ENCODE measurements at places on chromosomes 12 and 14.
A peak's percentile ranks its signal among the peaks of the same experiment; 100 is the strongest.

DNA sequence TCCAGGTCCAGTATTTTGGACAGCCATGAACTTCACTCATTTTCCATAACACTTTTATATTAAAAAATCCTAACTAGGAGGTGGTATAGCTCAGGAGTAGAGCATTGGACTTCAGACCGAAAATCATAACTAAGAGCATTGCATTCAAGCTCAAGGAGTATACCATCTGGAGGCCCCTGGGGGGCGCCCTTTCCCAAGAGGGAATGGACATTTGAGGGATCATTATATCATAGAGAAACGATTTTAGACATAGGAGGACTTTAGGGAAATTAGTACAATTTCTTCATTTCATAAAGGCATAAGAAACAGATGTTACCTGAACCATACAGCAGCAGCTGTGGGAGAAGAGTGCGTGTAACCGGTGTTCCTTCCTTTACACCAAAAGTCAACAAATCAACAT is 5.2 kb upstream of the ATG14 start:
- DNase-seq = peak; percentile 79

DNA sequence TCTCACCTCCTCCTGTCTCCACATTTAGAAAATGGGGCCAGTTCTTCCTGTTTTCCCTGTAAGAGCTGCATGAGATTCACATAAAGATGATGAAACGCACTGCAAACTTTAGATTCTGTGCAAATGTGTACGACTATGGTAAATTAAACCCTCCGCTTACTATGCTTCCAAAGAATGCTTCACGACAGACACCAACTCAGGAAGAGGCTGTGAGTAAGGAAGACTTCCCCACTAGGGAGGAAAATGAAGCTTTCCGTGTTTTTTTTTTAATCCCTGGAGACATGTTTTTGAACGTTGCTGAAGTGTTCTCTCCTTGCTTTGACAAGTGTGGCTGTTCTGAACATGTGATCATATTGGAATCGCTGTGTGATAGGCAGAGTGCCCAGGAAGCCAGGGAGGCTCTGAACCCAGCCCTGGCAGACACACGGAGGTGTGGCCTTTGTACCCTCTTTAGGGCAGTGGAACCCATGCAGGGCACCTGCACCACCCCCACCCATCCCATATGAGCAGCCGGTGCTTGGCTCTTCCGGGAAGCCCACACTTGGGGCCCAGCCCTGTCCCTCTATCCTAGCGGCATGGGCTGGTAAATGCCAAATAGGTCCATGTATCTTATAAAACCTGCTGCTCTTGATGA is 7.5 kb upstream of the SYNE3 start:
- DNase-seq = no peak

GRCh38 chr14:93017898-93018297 is 94.9 kb downstream of the CHGA start:
- DNase-seq = no peak

- peak; percentile 81 for DNase-seq
Measured at GRCh38 chr12:131990066-131990979, 40.6 kb downstream of the EP400 start.

- DNase-seq = no peak
Measured at GRCh38 chr14:56562883-56563282, 16.7 kb upstream of the TMEM260 start.

DNA sequence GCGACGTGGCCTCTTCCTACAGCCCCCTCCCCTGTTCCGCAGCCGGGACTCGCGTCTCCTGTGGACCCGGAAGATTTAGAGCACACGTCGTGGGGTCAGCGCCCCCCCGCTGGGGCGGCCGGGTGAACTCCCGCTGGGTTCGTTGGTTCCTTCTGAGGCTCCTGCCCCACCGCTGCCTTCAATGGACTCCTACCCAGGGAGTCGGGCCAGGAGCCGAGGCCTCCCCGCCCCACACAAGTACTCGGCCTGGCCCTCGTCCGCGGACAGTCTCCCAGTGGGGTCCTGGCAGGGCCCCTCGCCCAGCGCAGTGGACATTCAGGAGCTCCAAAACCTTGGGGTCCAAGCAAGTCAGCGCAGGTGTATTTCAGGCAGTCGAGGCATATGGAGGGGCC is 1.2 kb downstream of the MMP17 start:
- peak; percentile 57 for DNase-seq

DNA sequence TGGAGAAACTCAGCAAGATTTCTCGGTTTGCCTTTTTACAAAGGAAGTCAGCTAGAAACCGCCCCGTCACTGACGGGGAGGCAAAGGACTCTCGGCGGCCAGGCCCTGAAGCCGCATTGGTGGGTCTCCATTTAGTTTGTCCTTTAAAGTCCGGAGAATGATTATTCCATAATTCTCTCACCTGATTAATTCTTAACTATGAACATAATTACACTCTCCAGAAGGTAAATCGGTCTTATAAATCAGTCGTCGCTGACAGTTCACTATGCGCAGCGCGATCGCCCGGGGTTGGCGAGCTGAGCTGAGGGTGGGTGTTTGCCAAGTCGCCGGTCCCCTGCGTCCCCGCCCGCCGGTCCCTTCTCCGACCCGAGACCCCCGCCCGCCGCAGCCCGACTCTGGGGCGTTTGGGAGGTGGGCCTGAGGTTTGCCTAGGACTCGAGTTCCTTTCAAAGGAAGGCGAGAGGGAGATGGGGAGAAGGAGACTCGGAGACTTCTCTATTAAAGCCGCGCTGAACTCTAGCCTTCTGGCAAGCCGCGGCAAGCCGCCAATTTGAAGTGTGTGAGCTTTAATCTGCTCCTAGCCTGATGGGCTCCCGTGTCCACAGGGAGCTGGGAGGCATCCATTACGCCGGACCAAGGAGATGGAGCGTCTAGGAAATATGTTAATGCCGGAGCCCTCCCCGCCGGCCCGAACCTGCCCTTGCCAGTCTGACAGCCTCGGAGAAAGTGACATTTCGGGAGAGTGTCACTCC is 392.9 kb downstream of the NOVA1 start:
- DNase-seq = peak; percentile 51

- DNase-seq = no peak
Measured at GRCh38 chr14:59294662-59294992, 106.2 kb downstream of the DAAM1 start.

- DNase-seq = no peak
Measured at GRCh38 chr12:24705216-24705615, 243.7 kb downstream of the BCAT1 start.

GRCh38 chr12:68185598-68185997 is 26.1 kb upstream of the IFNG start:
- no peak for DNase-seq

GRCh38 chr12:7160183-7160582 is 29.3 kb upstream of the PEX5 start:
- no peak for DNase-seq

DNA sequence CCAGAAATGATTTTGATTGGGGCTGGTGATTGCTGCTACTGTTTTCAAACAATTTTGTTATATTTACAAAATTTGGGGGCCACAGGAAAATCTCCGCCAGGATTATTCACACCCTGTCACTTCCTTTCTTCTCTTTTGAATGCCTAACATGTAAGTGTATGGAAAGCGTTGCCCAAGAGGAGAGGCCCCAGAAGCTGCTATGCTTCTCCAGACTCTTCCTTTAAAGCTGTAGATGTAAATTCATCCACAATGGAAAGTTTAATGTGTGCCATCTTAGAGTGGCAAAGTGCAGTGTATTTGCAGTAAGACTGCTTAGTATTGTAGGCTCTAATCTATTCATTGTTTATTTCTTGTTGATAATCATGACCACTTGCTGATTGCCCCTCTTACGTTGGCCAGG is 136.7 kb upstream of the LRIG3 start:
- no peak for DNase-seq

DNA sequence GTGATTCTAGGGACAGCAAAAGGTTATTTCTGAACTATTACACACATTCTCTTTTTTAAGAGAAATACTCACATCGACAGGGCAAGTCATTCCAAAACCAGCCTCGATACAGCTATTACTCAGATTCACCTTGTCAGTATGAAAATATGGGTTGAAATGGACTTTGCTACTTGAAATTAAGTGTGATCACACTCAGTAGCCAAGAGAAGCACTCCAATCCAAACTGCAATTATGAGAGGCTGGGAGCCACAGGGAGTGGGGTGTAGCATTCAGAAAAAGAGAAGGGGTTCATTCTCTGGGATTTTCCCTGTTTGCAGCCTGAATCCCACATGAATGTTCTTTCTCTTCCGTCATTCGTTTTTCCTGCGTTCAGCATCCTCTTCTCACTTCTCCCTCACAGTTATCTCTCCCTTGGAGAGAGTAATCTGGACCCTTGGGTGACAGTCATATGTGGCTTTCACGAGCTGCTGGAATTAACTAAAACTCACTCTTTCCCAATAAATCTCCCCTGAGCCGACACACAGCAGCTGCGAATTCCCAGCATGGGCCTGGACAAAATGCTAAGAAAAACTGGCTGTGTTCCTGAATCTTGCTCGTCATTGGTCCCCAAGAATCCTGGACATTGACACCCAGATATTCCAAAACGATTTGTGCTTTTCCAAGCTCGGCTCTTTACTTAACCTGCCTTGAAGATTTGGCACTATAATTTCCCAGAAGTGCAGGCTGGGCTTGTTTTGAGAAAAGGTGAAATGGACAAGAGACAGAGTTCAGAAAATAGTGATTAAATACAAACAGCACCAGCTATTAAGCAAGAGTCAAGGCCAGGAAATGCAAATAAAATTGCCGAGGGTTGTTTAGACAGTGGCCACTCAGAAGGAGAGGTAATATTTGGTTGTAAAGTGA is 199.5 kb upstream of the PLEKHG7 start:
- DNase-seq = peak; percentile 82

DNA sequence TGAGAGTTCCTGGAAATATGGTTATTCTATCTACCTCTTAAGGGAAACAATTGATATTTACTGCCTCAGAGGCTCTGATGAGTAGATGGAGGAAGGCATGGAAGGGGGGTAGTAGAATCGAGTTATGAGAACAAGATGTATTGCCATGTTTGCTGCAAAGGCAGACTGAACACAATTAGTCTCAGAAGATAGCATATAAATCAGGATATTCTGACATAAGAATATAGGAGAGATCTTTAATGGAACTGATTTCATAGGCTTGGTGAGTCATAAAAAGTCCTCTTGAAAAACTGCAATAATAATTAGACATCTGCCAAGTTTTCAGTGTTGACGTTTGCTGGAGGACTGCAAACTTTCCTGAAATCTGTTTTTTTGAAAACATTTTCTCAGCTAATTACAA is 636.1 kb downstream of the TMTC2 start:
- peak; percentile 54 for DNase-seq

- peak; percentile 67 for DNase-seq
Measured at GRCh38 chr14:59161561-59162175, 26.8 kb upstream of the DAAM1 start.

- DNase-seq = no peak
Measured at GRCh38 chr12:104022786-104023185, 27.2 kb downstream of the GLT8D2 start.
